ENCODE measurements at places on chromosomes 1 and 21.

- DNase-seq: no peak
These were observed 351.2 kb downstream of the HHIPL2 start for GRCh38 chr1:222196736-222197135.

GRCh38 chr1:243831463-243831862 is 18.6 kb downstream of the AKT3 start:
- no peak for DNase-seq

GRCh38 chr1:117114877-117115276 is 6.7 kb downstream of the TRIM45 start:
- DNase-seq: no peak

DNA sequence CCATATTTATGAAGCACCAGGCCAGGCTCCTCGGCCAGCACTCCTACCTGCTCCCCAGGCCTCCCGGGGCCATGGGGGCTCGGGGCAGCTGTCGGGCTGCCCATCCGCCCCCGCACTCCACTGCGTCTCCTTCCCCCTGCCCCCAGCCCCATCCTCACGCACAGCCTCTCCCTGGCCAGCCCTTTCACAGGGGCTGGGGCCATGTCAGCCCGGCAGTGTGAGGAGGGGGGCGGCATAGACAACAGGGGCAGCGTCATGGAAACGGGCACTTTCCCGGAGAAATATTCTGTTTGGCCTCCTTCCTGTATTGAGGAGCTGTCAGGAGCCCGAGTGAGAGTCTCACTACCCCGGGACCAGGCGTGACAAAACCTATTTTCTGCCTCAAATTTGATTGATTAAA is 87.3 kb downstream of the CASZ1 start:
- no peak for DNase-seq

- no peak for DNase-seq
These were observed 10.1 kb downstream of the VANGL2 start for GRCh38 chr1:160410406-160411005.

- no peak for DNase-seq
These were observed 1.9 kb downstream of the EIF4G3 start for GRCh38 chr1:21174654-21175323.

Measured in activated CD4-positive, alpha-beta T cell treated with anti-CD3 and anti-CD28 coated beads for 1 hour (primary cell).